ENCODE measurements at places on chromosomes 12 and 14.

DNA sequence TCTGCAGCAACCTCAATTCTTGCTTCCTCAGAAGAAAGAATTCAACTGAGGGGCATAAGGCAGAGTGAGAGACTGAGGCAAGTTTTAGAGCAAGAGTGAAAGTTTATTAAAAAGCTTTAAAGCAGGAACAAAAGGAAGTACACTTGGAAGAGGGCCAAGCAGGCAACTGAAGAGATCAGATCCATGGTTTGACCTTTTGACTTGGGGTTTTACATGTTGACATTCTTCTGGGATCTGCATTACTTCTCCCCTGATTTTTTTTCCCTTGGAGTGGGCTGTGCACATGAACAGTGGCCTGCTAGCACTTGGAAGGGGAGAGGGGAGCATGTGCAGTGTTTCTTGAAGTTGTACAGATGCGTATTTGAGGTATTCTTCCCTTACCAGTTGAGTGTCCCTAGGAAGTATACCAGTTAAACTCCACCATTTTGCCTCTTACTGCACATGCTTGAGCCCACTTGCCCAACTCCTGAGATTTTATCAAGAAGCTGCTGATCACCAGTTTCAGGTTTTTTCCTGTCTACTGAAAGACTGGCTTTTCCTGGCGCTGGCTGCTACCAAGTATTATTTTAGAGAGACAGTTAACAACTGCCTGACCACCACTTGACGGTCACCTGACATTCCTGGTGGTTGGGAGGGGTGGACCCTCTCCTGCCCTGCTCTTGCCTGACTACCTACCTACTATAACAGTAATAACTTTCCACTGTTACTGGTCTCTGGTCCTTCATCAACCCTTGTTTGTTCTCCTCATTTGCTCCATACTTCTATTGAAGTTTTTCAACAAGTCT, 26.0 kb upstream of the TMTC2 start:
- DNase-seq = no peak

DNA sequence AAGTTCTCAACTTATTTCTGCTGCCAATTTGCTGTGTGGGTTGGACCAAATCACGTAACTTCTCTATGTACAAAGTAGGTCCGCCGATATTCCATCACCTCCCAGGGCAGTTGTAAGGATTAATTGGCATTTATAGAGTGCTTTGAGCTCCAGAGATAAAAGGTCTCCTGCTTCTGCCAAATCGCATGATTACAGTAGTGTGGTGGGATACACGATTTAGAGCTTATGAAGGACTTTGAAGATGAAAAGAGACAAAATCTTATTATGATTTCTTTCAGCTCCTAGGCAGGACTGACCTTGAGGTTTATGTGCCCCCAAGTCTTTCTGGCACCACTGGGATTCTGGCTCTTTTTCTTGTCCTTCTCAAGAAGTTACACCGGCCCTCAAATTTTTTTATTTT, 84.7 kb downstream of the TBC1D30 start:
- DNase-seq = no peak

DNA sequence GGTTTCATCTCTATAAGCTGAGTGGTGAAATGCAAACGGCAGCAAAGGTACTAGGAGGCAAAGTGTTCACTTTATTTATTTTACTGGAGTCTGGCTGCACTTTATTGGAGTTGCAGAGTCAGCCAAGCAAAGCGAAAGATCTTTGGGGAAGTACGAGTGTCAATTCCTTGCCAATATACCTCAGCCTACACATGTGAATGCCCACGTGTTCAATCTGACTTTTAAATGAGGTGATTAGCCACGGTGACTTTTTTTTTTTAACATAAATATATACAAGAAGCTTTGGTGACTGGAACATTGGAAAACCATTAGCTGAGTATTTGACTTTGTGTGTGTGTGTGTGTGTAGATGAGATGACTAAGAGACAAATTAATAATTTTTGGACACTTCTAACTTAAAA, 178.8 kb downstream of the NTS start:
- DNase-seq = no peak

DNA sequence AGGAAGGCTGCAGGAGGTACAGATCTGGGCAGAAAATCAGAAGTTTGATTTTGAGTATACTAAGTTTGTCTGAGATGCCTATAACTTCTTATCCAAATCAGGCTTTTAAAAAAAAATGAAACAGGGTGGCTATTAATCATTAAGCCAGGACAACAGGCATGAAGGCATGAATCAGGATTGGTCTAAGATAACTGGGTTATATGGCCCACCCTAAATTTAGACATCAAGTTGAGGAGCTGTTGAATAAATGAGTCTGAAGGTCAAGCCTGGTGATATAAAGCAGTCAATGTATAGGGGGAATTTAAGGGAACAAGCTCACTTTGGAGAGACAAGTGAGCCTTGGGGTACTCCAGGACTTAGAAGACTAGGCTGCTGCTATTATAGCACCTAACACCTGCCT, 28.6 kb downstream of the NEK9 start:
- no peak for DNase-seq

GRCh38 chr14:90785471-90785870, 30.8 kb downstream of the TTC7B start:
- no peak for DNase-seq

DNA sequence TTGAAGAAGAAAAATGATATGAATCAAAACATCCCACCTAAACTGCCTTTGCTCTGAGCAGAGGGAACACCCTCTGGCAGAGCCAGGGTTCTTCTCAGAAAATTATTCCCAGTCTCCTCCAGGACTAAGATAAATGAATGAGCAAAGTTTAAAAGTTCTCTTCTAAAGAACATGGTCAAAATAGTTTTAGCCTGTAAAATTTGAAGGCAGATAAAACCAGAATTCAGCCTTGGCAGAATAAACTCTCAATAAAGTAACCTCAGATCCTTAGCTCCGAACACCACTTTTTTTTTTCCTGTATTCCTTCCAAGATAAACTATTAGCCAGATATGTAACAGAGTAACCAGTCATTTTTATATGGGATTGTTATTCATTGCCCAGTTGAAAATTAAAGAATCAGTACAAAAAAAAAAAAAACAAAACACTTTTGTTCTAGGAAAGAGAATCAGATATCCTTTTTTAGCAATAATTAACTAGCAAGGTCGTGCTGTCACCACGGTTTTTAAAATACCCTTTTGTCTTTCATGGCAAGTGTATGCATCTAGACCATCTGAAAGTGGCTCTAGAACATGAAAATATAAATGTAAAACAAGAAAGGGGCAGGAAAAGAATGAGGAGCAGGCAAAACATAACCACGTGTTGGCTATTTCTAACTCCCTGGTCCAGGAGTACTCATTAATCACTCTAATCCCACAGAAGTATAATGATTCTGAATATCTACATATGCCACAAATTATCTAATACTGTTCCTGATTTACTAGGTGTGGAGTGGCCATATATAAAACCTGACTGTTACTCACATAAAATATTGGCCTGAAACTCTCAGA, 60.8 kb downstream of the CAPZA3 start:
- DNase-seq = no peak

DNA sequence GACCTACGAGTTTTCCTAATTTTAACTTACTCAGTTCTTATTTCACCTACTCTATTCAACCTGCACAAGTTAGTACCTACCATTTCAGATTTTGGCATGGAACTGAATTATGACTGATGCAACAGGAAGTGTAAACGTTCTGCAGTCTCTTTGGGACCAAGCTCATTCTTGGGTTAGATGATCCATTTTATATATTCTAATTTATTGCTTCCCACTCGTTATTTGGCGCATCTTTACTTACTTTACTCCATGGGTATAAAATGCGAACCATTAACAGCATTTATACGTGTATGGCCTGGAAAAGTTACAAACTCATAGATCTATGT, 1.0 kb upstream of the EML1 start:
- no peak for DNase-seq

DNA sequence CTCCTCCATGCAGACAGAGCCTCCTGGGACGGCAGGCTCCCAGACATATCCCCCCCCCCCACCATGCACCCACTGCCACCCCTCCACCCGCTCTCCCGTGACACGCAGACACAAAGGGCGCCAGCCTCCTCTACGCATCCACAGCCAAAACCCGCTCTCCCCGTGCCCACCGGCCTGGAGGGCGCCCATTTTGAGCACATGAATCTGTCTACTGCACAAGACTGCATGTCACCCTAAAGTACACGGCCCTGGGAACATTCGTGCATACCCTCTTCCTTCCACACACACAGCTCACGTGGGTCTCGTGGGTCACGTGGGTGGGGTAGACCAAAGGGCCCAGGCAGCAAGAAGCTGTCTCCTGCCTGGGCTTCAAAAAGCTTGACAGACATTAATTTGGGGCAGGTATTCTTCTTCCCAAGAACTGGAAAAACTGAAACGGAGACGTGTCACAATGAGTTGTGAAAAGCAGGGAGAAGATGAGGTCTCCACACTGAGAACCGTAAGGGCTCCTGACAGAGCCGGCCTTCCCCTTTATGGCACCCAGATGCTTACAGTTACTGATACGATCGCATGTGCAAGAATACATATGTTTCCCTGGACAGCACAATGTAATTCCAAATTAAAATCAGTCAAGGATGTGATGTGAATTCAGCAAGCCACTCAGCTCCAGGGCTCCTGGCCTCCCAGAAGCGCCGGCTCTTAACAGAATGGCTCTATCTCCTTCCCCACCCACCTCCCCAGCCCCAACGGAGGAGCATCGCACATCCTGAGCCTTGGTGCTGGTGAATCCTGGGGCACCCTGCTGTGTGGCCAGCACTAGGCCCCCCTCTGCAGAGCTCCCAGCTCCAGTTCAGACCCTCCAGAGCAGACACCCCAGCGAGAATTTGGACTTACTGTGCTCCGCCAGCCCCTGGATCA, 1.9 kb downstream of the TGFB3 start:
- no peak for DNase-seq

- DNase-seq = no peak
These were observed 111.2 kb downstream of the MGST1 start for GRCh38 chr12:16458521-16459078.

DNA sequence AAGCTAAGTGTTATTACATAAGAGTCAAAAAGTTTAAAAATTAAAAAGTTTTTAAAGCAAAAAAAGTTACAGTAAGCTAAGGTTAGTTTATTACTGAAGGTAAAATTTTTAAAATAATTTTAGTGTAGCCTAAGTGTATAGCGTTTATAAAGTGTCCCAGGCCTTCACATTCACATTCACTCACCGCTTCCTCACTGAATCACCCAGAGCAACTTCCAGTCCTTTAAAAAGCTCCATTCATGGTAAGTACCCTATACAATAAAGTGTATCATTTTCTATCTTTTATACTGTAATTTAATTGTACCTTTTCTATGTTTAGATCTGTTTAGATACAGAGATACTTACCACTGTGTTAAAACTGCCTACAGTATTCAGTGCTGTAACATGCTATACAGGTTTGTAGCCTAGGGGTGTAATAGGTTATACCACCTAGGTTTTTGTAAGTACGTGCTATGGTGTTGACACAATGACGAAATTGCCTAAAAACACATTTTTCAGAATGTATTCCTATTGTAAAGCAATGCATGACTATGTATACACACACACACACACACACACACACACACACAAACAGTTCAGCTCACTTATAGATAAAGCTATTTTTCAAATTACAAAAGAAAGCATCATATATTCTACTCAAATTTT, 3.7 kb downstream of the CLEC14A start:
- DNase-seq = no peak

GRCh38 chr14:36971263-36971855, 201.0 kb downstream of the SLC25A21 start:
- DNase-seq = no peak

GRCh38 chr12:64729909-64730587, 29.2 kb downstream of the GNS start:
- DNase-seq = no peak

- no peak for DNase-seq
These were observed 428 bp downstream of the RNF41 start for GRCh38 chr12:56221232-56221756.

- DNase-seq = no peak
These were observed 304.9 kb downstream of the ZFP36L1 start for GRCh38 chr14:68487805-68488590.

DNA sequence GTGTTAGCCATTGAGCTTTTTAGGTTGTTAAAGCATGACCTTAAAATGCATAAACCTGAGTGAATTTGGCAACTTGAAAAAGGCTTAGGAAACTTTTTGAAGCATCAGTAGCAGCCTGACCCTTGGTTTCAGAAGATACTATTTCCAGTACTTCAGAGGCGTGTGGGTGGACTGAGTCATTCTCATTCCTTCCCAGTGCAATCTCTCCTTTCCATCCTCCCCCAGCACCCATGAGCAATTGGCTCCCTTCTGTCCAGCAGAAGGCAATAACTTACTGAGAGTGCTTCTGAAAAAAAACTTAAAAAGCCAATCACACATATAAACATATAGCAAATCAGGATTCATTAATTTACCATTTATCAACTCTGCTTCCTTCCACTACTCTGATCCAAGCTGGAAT, 299.3 kb upstream of the STXBP6 start:
- DNase-seq = no peak

- DNase-seq = no peak
These were observed 60.5 kb upstream of the USP44 start for GRCh38 chr12:95611676-95612309.

GRCh38 chr12:131171029-131171428, 217.3 kb downstream of the ADGRD1 start:
- DNase-seq = no peak

DNA sequence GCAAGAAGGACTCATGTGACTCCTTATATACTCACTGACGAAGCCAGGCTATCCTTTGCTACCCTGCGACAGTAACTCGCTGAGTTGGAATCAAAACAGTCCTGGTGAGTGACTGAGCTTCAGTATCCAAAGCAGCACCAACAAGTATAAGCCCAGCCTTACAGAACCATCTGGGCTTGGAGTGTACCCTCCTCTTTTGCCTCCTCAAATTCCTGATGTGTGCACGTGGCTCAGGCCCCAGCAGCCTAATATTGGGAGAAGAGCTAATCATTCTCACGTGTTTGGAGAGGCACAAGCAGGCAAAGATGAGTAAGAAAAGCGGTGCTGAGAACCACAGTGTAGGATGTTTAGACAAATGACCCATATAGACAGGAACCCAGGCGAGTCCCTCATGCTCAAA, 34.4 kb downstream of the PPTC7 start:
- no peak for DNase-seq

GRCh38 chr14:76348898-76349297, 27.0 kb upstream of the ESRRB start:
- no peak for DNase-seq

DNA sequence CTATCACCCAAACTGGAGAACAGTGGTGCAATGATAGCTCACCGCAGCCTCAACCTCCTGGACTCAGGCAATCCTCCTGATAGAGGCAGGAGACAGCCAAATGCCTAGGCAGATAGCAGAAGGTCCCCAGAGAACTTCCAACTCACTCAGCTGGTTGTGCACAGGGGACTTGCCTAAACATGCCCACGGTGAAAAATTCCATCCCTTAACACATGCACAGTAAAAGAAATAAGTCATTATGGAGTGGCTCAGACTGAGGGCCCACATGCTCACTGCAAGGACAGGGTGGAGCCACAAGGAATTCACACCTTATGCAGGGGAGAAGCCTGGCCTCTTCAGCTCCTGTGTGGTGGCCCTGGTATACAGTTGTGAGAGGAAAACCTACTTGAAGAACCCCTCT, 525.8 kb upstream of the ATP2B1 start:
- no peak for DNase-seq

- no peak for DNase-seq
These were observed 238.4 kb upstream of the USP15 start for GRCh38 chr12:62021808-62022207.

DNA sequence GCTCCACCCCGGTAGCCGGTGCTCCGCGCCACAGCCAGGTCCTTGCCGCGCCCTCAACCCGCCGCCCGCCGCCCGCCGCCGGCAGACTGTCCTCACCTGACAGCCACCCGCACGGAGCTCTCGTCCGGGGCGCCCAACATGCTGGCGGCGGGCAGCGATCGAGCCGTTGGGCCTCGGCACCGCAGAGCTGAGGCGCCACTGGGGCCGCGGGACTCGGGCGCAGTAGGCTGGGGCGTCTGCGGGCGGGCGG, 164 bp downstream of the KIF21A start:
- DNase-seq = no peak

Data from hematopoietic multipotent progenitor cell treated with erythropoietin and hydrocortisone succinate and interleukin-3 and kit ligand, for 17 days (in vitro differentiated cells).